NCI-H1048 (cell line): ENCODE measurements at places on chromosomes 4 and X.

DNA sequence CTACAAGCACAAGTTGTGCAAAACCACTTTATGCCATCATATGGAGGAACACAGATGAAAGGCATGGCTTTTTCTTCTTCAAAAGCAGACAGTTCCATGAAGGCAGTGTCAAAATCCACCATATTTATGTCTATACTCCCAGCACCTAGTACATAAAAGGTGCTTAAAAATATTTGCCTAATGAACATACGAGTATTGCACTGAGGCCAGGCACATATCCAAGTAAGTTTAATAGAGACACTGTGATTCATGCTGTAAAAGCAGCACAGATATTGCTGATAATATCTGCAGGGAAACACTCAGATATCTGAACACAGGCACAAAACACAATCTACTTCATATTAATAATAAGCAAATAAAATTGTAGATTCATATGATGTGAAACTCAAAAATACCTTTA is 48.1 kb upstream of the CXCL8 start:
- no peak for DNase-seq

DNA sequence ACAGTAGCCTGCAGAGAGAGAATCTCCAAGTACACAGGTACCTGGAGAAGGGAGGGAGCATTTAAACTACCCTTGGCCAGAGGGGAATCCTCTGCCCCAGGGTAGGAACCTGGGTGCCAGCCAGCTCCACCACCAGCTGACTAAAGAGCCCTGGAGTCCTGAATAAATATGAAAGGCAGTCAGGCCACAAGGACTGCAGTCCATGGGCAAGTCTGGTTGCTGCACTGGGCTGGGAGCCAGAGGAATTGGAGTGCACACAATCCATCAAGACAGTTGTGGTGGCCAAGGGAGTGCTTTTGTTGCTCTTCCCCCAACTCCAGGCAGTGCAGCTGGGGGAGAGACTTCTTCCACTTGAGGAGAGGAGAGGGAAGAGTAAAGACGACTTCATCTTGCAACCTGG is 172.5 kb downstream of the HNRNPD start:
- DNase-seq, result no peak

GRCh38 chrX:21840193-21840545 is 752 bp downstream of the MBTPS2 start:
- no peak for DNase-seq

DNA sequence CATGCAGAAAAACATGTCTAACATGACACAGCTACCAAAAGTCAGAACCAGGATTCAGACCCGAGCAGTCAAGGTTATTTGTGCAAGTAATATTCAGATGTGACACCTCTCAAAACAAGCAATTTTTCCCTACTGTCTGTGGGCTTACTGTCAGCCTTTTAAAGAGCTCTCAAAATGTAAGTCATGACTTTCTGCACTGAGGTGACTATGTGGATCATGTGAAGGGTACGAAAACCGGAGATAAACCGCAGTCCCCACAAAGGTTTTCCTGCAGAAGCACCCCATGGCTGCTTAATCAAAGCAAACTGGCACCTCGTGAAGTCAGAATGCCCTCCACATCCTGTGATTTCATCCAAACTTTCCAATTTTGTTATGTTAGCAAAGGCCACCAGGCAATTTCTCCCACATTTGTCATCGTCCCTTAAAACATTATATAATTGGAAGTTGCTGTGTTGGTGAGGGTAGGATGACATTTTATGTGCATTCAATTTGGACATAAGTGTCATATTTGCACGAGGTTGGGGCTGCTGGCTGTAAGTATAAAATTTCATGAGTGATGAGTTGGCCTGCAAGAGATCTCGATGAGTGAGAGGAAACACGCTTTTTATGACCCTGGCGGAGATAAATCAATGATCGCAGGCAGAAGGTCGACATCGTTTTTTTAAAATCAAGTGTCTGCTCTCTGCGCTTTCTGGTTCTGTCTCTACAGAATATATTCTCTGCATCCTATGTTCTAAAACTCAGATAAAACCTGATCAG is 161.2 kb downstream of the STK32B start:
- no peak for DNase-seq

DNA sequence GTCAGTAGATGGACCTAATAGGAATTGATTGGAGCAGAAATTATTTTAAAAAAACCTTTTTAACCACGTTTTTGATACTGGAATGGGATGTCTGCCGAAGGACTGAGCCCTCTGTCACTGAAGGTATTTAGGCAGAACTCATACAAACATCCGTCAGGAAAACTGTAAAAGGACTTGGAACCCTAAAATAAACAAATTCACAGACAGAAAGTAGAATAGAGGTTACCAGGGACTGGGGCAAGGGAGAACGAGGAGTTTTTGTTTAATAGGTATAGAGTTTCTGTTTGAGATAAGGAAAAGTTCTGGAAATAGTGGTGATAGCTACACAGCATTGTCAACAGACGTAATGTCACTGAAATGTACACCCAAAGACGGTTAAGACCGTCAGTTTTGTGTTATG is 105.5 kb downstream of the BCOR start:
- DNase-seq, result no peak

GRCh38 chrX:65545456-65545855 is 10.9 kb upstream of the LAS1L start:
- no peak for DNase-seq

- DNase-seq, result no peak
These were observed 36.1 kb upstream of the KLHL13 start for GRCh38 chrX:118152721-118153120.

DNA sequence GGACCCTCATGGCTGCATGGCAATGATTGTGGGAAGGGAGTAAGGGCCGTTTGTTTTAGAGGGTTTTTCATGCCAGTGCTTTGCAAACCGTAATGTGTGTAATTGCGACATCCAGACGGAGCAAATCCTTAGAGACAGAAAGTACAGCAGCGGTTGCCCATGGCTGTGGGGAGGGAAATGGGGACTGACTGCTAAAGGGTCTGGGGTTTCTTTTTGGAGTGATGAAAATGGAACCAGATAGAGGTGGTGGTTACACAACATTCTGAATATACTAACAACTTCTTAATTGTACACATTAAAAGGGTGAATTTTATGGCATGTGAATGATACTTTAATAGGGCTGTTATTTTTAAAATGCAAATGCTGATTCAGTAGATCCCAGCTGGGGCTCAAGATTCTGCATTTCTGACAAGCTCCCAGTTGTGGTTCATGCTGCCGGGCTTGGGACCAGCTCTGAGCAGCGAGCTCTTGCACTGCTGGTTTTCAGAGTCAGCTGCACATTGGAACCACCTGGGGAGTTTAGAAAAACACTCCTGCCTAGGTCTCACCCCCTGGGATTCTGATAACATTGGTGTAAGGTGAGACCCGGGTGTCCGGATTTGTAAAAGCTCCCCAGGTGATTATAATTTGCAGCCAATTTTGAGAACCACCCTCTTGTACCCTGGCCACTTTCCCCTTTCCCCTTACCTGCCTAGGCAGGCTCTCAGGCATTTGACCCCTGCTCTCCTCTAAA is 47.7 kb downstream of the PRPS1 start:
- no peak for DNase-seq

DNA sequence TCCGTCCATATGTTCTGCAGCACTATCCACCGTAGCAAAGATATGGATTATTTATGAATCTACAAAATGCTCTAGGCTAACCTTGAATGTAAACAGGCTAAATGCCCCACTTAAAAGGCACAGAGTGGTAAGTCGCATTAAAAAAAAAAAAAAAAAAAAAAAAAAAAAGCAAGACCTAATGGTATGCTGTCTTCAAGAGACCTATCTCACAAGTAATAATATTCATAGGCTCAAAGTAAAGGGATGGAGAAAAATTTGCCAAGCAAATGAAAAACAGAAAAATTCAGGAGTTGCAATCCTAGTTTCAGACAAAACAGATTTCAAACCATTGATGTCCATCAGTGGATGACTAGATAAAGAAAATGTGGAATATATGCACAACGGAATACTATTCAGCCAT is 139.4 kb downstream of the GLRA3 start:
- DNase-seq, result no peak

- no peak for DNase-seq
These were observed 97.1 kb upstream of the SLC4A4 start for GRCh38 chr4:71241501-71242288.

DNA sequence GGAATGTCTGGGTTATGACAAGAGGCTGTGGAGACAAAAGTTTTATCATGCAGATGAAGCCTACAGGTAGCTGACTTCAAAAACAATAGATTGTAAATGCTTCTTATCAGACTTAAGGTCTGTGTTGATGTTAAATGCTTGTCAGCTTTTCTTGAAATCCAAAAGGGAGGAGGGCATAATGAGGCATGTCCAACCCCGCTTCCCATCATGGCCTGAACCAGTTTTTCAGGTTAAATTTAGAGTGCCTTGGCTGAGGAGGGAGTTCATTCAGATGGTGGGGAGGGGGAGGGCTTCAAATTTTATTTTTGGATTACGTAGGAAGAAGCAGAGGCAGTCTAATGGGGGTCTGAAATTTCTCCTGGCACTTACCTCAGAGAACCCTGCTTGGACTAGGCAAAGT is 207.7 kb upstream of the HDX start:
- no peak for DNase-seq

GRCh38 chrX:30489323-30489722 is 88.2 kb downstream of the TASL start:
- no peak for DNase-seq

DNA sequence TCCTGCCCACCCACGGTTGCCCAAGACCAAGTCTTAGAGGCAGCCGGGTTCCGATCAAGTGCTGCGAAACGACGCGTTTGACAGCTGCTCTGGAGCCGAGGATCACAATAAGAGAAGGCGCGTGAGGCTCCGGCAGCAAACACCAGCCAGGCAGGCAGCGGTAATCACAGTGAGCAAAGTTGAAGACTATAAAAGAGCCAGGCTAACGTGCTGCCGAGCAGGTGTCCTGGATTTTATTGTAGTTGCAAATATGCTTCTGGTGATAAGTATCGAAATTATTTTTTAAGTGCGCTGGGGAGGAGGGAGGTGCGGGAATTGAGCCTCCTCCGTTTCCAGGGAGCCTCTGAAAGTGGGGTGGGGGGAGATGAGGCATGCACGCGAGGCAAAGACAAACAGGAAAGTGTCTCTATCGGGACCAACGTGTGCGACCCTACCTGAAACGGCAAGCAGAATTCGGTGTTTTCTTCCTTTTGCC is 590 bp downstream of the GABRA2 start:
- DNase-seq, result no peak

- no peak for DNase-seq
These were observed 48.0 kb upstream of the TMPRSS11E start for GRCh38 chr4:68399306-68399705.

GRCh38 chr4:8077181-8078108 is 81.2 kb downstream of the ABLIM2 start:
- no peak for DNase-seq

GRCh38 chr4:22174640-22175039 is 226.1 kb upstream of the KCNIP4 start:
- no peak for DNase-seq

- no peak for DNase-seq
These were observed 21.6 kb downstream of the CLDN34 start for GRCh38 chrX:9988762-9989161.

DNA sequence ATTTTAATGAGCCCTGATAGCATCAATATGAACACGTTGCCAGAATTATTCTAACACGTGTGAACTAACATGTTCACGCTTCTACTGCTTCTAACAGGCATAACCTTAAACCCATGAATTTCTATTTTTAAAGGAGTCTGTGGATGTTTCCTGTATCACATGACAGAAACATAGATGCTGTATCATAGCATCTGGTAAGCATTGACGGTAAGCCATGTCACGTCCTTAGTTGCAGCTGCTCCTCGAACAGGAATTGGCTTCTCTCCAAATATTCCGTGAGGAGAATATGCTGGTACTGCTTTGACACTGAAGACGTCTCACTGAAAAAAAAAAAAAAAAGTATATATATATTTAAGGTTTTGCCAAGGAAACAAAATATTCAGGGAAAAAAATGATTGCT is 105.1 kb upstream of the MXRA5 start:
- DNase-seq, result no peak

DNA sequence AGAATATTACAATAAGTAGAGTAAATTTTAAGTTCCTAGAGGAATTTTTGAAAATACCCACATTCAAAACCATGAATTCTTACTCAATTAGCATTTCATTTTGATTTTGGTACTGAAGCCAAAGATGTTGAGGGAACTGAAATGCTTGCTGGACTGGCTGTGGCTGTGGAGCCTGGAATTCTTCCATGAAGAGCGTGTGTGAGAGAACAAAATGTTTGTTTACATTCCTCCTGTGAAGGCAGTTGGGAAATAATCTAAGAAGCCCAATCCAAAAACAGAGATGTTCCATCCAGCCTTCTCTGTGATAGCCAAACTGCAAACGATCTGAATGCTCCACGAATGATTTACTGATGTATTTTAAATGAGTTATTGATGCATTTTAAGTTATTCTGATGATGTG is 3.8 kb upstream of the ADH1B start:
- DNase-seq, result no peak

GRCh38 chr4:85760511-85760910 is 285.6 kb downstream of the ARHGAP24 start:
- DNase-seq, result no peak

GRCh38 chr4:157889788-157890187 is 283.0 kb downstream of the GASK1B start:
- no peak for DNase-seq

GRCh38 chrX:53374222-53374820 is 48.1 kb downstream of the SMC1A start:
- no peak for DNase-seq

GRCh38 chr4:140996766-140997165 is 136.5 kb downstream of the RNF150 start:
- no peak for DNase-seq

- no peak for DNase-seq
These were observed 418.7 kb upstream of the INTU start for GRCh38 chr4:127214016-127214415.

DNA sequence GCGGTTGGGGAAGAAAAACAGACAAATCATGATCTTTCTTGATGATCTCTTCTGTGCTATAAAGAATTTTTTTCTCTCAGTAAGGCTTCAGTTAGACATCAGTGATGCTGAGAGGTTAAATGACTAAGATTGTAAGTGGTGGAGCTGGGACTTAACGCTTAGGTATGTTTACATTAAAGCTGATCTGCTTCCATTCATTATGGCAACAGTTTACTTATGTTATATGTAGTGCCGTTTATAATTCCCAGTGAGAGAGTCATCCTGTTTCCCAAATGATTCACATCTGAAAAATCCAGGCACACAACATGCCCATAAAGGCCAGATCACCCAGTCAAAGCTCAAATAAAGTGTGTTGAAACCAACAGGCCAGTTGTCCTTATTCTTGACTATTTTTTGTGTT is 50.1 kb downstream of the CENPVL3 start:
- no peak for DNase-seq

GRCh38 chr4:166172619-166173018 is 299.6 kb downstream of the TLL1 start:
- DNase-seq, result no peak

DNA sequence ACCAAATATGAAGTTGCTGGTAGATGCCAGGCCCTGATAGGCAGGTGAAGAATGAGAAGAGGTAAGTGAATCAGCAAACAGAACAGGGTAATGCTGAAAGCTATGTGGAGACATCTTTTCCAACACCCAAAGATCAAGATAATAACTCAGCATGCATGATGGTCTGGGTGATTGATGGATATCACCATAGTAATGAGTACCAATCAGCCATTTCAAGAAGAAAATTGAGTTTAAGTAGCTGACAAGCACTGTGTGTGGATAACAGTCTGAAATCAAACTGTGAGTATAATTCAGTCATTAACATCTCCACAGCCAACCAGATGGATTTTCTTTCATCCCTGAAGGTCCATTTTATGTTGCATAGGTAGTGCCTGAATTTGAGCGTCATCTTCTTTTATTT is 289.6 kb upstream of the SMIM31 start:
- no peak for DNase-seq
